ENCODE measurements at places on chromosomes 2 and 18.

DNA sequence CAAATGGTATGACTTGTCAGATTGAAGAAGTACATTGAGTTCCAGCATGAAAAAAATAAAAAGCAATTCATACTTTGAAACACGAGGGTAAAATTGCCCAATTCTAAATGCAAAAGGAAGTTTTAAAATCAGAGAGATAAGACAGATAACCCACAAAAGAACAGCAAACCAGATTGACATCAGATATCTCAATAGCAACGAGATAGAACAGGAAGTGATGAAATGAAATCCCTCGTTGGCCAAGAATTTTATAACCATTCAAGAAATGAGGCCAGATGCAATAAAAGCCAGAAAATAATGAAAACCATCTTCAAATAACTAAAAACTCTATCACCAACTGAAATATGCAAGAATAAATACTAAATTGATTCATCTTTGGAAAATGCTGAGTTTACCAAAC lies 172.8 kb downstream of the CD226 start:
- no peak for DNase-seq

GRCh38 chr18:61448316-61448715 lies 115.1 kb downstream of the CDH20 start:
- no peak for DNase-seq

DNA sequence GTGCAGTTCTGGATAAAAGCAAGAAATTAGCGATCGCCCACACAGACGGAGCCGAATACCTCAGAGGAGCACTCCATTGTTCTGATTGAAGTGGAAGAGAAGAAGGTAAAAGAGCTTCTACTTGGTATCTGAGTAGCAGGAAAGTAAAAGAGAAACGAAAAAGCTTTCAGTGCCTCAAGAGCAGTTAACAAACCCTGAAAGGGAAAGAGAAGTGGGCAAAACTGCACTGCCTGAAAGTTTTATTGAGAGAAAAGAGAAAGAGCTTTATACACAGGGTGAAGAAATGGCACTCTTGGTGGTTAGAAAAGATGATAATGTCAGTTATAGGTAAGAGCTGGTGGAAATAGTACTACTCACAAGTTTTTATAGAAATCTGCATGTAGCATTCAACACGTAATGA lies 192.8 kb downstream of the CDCA7 start:
- no peak for DNase-seq

DNA sequence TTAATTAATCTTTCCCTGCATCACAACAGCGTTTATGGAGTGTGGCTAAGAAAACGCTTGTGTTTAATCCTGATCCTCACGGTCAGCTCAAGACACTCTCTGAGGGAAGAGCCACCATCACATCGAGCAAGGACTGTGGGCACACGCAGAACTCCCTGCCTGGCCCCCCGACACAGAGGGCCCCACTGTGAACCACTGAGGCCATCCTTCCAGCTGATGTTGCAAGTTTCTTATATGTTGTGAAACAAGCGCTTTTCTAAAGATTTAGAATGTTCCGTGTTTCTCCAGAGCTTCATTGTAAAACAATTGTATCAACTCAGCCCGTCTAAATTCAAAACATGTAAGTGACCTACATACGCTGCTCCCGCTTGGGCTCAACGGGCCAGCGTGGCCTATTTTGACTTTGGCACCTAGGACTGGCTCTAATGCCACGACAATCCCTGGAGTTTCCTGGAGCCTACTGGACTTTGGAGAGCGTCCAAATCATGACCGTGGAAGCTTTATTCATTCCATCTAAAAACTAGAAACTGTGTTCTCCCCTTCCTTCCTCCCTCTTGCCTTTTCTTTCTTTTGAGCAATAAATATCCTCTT lies 34.9 kb downstream of the SERPINE2 start:
- no peak for DNase-seq

DNA sequence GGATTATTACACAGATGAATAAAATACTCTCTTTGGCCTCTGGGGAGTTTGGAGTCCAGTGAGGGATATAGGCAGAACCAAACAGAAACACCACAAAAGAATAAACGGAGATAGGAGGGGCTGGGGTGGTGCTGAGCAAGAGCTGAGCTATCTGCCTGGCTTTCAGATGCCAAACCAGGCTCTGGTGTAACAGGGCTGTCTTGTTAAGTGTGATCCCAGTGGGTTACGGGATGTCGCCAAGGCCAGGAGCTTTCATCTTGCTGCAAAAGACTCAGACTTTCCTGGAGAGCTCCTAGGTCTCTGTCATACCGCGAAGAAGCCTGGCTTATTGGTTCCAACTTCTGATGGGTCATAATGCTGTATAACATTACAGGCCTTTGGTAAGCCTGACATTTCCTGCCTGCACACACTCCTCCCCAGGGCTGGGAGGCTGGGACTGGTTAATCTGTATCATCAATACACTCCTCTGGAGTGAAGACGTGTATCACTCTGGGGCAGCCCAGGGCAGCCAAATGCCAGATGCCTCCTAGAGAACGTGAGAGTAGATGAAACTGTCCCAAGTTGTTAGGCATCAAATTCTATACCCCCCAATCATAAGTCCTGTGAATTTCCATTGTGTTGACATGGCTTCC lies 60.5 kb downstream of the STPG4 start:
- no peak for DNase-seq

DNA sequence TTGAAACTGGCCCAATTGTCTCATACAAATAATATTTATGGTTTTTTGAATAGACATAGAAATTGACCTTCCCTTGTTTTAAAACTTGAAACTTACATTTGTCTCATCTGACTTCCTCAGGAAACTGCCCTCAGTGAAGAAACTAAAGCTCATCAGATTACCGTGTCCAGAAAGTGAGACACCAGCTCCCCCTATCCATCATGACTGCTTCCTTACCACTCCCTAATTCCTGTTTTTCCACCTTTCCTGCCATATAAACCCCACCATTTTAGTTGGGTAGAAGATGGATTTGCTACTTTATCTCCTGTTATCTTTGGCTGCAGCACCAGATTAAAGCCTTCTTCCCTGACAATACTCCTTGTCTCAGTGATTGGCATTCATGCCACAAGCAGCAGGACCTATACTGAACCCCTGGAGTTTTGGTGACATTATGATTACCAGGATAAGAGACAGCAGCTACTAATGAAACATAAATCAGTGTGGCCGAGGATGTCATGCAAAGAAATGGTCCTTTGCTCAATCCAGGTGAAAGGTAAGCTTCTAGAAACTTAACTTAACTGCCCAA lies 1627.6 kb upstream of the ZEB2 start:
- DNase-seq, result no peak

DNA sequence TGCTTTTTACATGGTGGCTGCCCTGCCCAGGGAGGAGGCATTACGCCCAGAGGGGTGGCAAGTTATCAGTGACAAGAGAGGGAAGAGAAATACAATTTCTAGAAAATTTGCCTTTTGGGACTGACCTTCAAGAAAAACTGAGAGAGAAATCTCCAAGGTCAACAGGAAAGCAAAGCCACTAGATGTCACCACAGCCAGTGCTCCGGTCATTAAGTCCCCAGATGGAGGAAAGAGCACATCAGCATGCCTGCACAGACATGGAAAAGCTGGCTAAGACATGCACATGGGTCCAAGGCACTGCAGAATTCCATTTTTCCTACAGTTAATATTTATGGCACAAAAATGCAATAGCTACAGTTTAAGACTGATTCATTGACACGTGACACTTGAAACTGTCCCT lies 21.0 kb downstream of the FHL2 start:
- DNase-seq, result no peak

DNA sequence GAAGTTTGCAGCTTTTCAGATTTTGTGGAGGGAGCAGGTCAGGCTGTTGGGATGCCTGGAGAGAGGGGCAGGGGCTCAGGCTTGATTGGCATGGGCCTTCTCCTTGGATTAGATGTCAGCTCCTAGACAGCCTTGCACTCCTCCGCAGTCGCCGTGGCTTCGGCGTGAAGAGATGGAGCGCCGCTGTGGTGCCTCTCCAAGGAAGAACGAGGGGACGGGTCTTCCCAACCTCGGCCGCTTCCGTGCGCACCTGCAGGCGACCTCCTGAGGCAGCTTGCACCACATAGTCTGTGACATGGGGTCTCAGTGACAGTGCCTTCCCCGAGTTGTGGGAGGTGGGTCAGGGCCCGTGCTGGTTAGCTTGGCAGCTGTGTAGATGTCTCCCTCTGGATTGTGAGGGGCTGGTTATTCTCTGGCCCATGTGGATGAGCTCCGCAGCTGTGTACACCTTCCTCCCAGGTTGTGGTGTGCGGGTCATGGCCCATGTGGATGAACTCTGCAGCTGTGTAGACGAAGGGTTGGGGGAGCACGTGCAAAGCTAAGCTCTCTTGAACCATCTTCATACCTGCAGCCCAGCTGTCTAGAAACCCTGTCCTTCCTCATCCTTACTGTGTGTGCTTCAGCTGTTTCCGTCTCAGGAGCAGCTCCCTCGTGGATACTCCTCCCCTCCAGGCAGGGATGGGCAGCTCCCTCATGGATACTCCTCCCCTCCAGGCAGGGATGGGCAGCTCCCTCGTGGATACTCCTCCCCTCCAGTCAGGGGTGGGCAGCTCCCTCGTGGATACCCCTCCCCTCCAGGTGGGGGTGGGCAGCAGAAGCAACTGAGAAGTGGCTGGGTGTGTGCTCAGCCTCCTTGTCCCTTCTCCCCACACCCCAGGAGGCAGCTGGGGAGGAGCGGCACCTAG lies 170.3 kb downstream of the LDLRAD4 start:
- DNase-seq, result no peak

DNA sequence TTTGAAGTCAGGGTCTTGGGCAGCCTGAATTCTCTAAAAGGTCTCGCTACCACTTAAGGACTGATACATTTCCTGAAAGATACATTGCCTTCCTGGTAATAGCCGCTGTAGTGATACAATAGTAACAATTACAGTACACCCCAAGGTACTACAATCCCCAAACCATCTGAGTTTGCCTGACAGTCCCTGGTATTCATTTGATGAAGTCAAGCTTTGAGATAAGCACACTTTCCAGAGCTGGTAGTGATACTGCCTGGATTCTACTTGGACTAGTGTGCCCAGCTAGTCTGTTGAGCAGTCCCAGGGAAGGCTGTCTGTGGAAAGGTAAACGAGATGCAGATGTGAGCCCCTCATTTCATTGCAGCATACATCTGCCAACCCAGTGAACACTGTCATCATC lies 24.4 kb upstream of the ITGB6 start:
- no peak for DNase-seq

GRCh38 chr18:56696966-56697365 lies 45.8 kb downstream of the WDR7 start:
- no peak for DNase-seq

DNA sequence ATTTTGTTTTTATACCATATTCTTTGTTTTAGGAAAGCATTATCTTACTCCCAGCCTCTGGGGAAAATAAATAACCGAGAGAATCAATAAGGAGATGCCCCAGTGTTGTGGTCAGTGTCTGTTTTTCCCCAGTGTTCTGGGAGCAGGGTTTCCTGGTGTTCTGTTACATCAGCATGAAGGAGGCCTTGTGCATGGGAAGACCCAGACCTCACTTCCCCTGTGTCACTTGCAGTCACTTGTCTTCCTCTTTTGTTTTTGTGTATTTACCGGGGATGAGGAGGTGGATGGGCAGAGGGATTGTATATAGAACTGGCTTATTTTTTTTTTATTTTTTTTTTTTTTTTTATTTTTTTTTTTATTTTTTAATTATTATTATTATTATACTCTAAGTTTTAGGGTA lies 45.0 kb upstream of the MGAT5 start:
- no peak for DNase-seq

DNA sequence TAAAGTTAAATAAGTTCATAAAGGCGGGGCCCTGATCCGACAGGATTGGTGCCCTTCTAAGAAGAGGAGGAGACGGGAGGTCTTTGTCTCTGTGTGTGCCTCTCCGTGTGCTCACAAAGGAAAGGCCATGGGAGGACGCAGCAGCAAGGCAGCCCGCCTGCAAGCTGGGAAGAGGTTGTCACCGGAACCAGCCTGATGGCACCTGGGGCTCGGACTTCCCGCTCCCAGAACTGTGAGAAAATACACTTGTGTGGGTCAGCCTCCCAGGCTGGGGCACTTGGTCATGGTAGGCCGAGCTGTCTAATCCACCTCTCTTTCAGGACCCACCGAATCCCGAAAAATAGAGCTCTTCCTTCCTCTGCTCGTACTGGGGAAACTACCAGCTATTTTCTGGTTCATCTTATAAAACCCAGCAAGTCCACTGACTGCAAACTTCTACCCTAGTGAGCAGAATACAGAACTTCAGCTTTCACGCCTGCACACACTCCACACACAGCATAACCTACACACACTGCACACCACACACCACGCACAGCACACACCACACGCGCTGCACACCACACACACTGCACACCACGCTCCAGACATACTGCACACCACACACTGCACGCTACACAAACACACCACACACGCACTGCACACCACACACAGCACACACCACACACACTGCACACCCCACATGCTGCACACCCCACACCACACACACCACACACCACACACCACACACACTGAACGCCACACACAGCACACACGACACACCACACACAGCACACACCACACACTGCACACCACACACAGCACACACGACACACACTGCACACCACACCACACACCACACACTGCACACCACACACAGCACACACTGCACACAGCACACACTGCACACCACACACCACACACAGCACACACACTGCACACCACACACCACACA lies 58.1 kb downstream of the ASB1 start:
- DNase-seq, result no peak

GRCh38 chr2:10934979-10935350 lies 23.2 kb downstream of the KCNF1 start:
- no peak for DNase-seq

DNA sequence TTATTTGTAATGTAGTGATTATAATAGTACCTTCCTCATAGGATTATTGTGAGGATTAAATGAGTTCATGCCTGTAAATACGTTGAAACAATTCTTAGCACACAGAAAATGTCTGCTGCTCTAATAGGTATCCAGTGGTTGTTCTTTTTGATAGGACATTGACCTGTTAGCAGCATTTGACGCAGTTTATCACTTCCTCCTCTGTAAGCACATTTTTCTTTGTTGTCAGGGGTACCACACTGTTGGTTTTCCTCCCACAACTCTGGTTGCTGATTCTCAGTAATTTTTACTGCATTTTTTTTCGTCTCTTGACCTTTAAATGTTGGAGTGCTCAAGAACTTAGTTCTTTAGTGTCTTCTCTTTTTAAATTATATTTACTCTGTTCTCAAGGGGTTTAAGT lies 15.4 kb downstream of the PPM1B start:
- no peak for DNase-seq

GRCh38 chr18:49175071-49175470 lies 224.3 kb upstream of the SMAD7 start:
- DNase-seq, result no peak

DNA sequence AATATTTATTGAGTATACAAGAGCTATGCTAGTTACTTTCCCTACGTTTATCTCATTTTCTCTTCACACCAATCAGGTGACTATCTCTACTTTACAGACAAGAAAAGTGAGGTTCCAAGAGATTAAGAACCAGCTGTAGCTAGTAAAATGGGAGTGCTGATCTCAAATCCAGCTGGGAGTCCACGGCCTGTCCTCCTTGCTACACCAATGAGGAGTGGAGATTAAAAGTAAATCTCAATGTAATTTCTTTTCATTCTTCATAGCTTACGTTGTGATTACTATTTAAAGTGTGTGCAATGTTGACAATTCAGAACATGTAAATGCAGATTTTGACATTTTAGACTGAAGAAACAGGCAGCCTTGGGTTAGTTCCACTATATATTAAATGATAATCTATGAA lies 53.9 kb upstream of the NRP2 start:
- DNase-seq, result no peak

GRCh38 chr2:103179798-103180197 lies 418.0 kb downstream of the TMEM182 start:
- DNase-seq, result no peak

All from activated naive CD8-positive, alpha-beta T cell treated with anti-CD3 and anti-CD28 coated beads, Interleukin-2, amount 50 U/mL, for 16 hours (primary cell).